ENCODE measurements at places on chromosomes 6 and 20. TPM values are rescaled to one million over a fixed set of nuclear protein-coding genes. Genes with fewer than 3 reads are reported as not detected.

DNA sequence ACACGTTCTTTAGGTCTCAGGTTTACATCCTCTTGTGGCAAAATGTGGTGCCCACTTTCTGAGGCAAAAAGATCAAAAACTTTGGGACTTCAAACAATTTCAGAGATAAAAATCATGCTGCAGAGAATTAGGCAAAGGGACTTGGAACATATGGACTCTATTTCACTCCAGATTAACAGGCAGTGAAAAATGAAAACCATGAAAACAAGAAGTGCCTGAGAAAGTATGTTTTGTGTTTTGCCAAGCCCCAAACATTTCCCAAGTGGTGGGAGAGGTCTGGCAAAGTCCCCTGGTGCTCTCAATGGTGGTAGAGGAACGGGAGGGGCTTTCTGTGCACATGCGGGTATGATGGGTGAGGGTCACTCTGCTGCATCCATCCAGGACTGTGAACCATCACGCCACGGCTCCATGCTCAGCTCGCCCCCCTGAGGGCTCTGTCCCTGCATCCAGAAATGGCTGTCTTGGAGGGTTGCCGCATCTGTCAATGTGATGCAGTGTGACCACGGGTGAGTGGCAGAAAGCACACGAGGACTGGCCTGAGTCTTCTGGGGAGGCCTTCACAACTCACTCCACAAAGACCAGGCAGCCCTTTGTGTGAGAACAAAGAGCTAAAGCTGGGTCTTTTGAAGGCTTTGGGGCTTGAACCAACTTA, 43.2 kb upstream of the TBC1D7 start:
- no peak for DNase-seq

GRCh38 chr6:154213782-154214181, 142.8 kb downstream of the IPCEF1 start:
- no peak for DNase-seq

GRCh38 chr6:65790666-65791065, 83.6 kb upstream of the EYS start:
- DNase-seq: no peak

DNA sequence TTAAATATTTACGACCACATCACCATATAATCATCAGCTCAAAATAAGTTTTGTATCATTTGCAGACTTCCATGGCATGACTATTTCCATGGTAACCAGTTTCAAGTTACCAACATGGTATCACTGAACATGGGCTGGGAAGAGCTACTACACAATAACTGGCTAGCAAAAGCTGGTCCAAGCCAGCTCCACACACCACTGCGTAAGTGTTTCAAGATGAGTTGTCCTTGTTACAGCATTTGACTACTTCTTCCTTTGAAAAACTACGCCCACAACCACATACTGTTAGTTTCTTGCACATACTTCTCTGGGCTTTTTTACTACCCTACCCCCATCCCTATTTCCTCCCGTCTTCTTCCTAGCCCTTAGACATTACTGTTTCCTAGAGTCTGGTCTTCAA, 8.5 kb downstream of the CD164 start:
- no peak for DNase-seq

DNA sequence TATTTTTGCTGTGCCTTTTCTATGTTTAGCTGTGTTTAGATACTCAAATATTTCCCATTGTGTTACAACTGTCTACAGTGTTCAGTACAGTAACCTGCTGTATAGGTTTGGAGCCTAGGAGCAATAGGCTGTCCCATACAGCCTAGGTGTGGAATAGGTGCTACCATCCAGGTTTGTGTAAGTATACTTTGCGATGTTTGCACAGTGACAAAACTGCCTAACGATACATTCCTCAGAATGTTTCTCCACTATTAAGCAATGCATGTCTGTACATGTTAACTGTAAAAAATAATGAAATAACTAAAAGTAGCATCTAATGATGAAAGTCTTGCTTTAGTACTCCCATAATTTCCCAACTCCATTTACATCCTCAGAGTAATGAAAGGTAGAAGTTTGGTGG, 46.0 kb downstream of the SERAC1 start:
- DNase-seq: no peak

- no peak for DNase-seq
Observed at GRCh38 chr20:31606804-31607639, 1.9 kb downstream of the ID1 start.

DNA sequence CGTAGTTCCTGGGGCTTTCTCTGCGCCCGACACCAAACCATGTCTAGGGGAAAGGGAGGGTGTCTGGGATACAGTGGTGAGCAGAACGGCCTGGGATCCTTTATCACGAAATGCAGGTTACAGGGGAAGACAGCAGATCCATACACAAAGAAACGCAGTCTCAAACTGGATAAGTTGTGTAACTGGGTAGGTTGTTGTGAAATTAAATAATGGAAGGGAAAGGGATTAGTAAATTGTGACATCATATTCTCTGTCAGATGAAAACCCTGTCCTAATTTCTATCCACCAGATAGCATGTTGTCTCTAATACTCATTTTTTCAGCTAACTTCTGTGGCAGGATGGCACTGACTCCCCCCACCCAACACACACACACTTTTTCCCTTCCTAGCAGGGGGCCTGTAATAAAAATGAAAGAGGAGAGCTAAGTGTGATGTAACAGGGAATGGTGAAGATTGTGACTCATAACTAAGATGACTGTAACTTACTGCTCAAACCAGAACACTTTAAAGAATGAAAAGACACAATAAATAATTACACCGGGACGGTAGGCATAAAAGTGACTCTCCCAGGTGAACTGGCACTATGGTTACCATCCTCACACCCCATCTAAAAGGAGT, 769 bp upstream of the TRPC4AP start:
- DNase-seq: no peak

- DNase-seq: no peak
Observed at GRCh38 chr20:6468423-6469116, 298.9 kb upstream of the BMP2 start.

- no peak for DNase-seq
Observed at GRCh38 chr6:39065561-39065960, 17.0 kb downstream of the GLP1R start.

- DNase-seq: no peak
Observed at GRCh38 chr6:26452631-26453235, 5.0 kb upstream of the BTN2A1 start.

DNA sequence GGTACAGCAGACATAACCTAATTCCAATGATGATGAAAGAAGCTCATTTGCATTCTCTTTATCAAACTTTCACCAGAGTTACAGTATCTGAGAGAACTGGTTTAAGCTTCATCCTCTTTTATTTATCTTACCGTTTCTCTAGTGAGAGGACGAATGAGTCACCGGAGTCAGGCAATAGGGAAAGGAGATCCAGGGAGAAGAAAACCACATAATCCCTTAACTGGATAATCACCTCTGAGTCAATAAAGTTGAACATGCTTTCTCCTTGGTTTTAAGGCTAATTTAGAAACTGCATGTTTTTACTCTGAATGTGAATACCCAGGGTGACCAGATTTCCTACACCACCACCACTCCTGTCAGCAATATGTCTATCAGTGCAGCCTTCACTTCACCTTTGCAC, 313.7 kb upstream of the TBX18 start:
- DNase-seq: no peak

DNA sequence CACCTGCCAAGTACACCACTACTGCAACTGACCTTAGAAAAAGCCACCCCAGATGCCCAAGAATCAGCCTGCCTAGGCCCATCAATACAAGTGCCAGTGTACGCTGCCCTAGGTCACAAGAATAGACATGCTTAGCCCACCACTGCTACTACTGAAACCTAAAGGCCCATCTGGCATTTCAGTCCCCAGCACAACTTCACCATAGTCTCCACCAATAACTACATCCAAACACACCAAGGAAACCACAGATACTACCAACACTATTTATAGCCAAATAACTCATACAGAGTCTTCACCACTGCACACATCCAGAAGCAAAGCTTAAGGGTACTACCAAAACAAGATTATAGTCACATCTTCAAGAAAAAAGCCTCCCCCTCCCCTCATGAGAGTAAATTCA, 28.2 kb downstream of the TREML4 start:
- no peak for DNase-seq

- no peak for DNase-seq
Observed at GRCh38 chr6:52505726-52506409, 71.0 kb downstream of the TRAM2 start.

GRCh38 chr20:5796331-5797040, 46.3 kb downstream of the SHLD1 start:
- DNase-seq: no peak

DNA sequence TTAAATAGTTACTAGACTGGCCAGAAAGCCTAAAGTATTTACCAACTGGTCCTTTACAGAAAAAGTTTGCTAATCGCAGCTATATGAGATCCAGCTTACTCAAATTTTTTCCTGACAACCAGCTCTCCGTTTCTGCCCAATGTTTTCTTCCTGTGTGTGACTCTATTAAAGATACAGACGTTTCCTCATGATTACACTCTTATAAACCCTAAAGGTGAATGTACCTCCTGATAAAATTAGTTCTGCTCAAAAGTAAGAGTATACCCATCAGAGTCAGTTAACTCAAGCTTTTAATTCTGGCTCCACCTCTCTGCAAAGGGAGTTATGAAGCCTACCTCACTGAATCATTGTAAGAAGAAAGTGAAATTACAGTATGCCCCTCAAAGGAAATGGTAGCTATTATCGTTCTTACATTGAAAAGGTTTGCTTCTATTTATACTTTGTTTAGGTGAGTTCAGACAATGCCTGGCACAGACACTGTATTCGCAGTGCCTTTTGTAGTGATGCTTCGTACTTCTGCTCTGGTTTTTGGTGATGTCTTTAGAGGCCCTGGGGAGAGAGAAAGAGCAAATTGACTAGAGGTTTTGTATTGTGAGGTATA, 10.2 kb upstream of the MROH8 start:
- DNase-seq: no peak

DNA sequence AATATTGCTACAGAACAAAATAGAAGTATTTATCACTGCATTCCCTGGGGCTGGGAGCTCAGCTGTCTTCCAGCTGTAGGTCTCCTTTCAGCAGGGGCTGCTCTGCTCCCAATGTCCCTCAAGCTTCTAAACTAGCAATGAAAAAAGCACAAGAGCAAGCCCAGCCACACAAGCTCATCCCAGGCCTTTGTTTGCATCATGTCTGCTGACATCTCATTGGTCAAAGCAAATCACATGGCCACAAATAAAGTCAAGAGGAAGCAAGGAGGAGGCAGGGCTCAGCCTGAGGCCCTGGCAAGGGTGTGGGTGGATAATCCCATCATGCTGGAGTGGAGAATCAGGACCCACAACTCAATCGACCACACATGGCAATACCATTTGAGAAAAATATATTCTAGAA, 2.2 kb upstream of the BFSP1 start:
- peak; percentile 23 for DNase-seq

DNA sequence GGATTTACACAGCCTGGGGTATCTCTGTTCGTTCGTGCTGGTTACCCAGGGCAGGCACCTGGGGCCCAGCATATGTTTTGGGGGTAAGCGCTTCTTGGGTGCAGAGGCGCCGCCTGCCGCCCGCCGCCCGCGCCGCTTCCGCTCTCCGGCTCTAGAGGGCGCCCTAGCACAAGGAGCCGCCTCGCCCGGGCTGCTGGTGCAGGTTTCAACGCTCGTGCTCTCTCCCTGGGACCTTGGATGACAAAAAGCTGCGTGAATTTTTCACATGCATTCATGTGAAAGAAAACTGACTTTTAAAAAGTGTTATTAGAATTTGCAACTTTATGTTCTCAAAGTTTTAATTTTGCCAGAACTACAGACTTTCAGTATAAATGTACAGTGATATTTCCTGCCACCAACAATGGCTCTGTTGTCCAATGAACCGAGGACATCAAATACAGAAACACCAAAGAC, 32.5 kb downstream of the PRR18 start:
- DNase-seq: peak; percentile 67

DNA sequence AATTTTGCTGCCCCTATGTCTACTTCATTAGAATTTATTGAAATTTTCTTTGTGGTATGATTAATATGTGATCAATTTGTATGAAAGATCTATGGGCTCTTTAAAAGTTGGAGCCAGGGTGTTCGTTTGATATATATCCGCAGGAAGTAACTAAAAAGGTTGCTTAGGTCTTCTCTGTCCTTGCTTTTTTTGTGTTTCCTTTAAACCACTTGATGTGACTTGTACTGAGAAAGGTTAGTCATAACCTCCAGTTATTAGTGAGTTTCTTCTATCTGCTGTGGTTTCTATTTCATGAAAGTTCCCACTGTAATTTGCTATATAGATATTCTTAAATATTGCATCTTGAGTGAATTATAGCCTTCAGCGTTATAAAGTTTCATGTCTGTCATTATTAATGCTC, 585.3 kb upstream of the ARID1B start:
- no peak for DNase-seq

- DNase-seq: no peak
Observed at GRCh38 chr6:152428126-152428525, 209.0 kb downstream of the SYNE1 start.

DNA sequence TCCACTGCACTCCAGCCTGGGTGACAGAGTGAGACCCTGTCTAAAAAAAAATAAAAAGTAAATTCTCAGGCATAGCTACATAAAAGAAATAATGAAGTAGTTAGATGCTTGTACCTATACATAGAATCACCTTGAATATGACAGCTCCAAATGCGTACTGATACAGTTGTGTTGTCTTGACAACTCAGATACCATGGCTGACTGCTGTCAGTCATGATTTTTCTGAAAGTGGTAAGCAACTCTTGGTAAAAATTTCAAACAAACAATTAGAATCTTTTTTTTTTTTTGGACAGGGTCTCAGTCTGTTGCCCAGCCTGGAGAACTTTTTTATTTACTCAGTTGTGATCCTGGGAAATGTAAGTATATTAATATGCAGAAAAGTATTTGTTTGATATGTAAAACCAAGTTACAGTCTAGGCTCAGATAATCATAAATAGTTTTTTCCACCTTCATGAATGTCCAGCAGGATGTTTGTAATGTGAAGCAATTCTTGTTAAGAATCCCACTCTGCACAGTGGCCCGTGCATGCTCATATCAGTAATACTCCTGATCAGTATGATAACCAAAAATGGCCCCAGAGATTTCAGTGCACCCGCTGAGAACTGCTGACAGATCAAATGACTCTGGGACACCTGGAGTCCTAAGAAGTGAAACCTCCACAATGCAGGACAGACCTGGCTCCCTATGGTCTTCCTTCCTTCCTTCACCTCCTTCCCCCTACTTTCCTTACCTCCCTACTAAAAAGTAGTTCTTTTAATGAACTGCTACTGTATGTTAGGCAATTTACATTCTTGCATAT, 14.0 kb upstream of the MAPK13 start:
- no peak for DNase-seq

TMEM74B gene
- 9.4 TPM for total RNA-seq

TPD52L1 gene
- total RNA-seq: 9.4 TPM

CAGE1 gene
- not detected for total RNA-seq

SFT2D1 gene
- 20.0 TPM for total RNA-seq

PTPRK gene
- total RNA-seq: 179 TPM

SLC17A9 gene
- under 0.01 TPM for total RNA-seq

LINC00237 gene
- total RNA-seq: 0.82 TPM

FOXS1 gene
- total RNA-seq: 0.82 TPM

FAM209B gene
- not detected for total RNA-seq

TREML2 gene
- under 0.01 TPM for total RNA-seq

RGS17 gene
- 112 TPM for total RNA-seq

TP53TG5 gene
- total RNA-seq: not detected

USP49 gene
- 10.6 TPM for total RNA-seq

SYCP2 gene
- 4.1 TPM for total RNA-seq

TMEM14B gene
- total RNA-seq: 58.3 TPM

TGM3 gene
- not detected for total RNA-seq

VGLL2 gene
- not detected for total RNA-seq

BPI gene
- total RNA-seq: under 0.01 TPM

OCSTAMP gene
- not detected for total RNA-seq

ARMC12 gene
- 0.82 TPM for total RNA-seq

KIFC1 gene
- total RNA-seq: 4.1 TPM
